ENCODE measurements at places on chromosomes 1 and 21.

DNA sequence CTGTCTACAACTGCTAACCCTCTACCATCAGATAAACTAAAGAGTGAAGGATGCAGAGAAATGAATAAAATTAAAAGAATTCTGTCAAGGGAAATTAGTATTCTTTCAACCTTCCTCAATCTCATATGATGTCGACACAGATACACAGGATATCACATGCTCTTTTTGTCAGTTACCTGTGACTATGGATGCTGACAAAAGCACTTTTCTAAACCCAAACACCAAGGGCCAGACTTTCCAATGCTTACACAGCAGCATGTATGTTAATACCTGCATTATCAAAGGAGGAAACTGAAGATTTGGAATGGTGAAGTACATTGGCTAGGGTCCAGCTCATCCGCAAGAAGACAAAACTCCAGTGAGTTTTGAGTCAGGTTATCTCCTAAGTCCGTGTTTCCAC, 294.0 kb downstream of the SMYD3 start:
- DNase-seq = no peak

DNA sequence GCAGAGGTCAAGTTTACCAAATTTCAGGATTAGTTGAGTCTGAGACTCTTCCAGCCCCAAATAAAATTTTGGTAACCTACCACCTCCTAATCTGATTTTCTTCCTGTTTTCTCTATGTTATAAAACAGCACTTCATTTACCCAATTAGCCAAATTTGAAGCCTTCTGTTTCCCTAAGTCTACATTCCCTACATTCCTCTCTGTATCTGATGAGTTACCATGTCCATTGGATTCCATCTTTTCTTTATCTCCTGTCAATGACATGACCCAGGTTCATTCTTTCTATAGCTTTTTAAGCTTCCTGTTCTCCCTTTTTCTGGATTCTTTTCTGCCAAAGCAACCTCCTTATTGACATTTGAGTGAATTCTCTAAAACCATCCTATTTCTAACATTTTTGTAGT, 72.8 kb downstream of the OSBPL9 start:
- no peak for DNase-seq

- DNase-seq = no peak
Observed at GRCh38 chr21:30541764-30542163, at the start of gene KRTAP19-6. Gene KRTAP19-6, minus strand, starts transcription at chr21:30541864. Its CDS starts 31 bp downstream, at chr21:30541833.

- DNase-seq = no peak
Observed at GRCh38 chr1:1755426-1755825, 22.8 kb downstream of the NADK start.

DNA sequence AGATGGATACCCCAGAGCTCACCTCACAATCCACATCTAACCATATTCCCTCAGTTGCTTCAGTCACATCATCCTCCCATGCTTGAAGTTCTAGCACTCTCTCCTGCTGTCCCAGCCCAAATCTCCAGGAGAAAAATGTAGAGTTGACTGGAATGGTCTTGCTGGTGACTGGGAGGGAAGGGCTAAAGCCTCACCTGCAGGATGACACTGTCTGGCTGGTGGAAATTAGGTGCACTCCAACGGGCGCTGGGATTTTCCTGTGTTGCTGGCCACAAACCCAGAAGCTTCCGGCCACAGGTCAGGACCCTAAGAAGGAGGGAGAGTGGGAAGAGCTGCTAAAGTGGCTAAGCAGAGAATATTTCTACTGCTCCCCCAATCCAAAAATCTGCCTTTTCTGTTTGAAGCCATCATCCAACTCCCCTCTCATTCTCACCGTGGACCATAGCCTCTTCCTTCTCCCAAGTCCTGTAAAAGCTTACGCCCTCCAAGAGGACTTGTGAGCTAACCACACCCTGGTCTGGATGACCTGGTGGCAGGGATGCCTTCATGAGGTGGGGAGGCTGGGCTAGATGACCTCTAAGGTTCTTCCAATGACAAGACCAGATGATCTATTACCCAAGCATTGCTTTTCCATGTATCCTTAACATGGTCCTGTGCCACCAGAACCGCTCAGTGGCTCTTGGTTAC, 37.5 kb upstream of the PPP1R15B start:
- DNase-seq = no peak

DNA sequence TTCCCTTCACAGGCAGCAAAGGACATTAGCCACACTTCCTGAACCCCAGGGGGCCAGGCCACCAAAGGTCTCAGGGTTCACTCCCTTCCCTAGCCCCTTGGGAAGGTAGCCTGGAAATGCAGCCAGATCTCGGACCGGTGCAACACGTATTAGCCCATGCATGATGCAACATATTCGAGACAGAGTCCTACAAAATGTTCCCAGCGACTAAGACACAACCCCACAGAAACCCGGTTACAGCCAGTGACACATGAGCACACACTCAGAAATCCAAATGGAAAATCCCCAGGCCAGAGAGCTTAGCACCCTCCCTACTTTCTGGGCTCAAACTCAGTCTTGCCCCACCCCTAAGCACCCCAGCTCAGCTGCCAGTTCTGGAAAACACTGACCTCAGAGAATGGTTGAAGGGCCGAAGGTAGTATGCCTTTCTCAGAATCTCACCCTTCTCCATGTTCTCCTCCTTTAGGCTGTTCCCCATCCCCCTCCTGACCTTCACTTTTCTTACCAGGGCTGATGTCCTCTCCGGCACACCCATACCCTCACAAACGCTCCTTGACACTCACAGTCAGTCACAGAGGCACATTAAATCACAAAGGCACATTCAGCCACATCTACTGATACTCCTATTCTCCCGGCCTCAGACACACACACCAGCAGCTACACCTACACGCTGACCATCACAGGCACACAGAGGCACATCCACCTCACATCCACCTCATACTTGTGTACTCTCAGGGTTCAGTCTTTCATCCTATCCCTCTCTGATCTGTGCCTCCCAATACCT, at the start of gene TSPAN1:
TSS of gene TSPAN1 (plus strand) at position 640 of the 784 bp plus-strand sequence. CDS start 6,021 bp downstream, outside the sequence.
- peak; percentile 71 for DNase-seq

DNA sequence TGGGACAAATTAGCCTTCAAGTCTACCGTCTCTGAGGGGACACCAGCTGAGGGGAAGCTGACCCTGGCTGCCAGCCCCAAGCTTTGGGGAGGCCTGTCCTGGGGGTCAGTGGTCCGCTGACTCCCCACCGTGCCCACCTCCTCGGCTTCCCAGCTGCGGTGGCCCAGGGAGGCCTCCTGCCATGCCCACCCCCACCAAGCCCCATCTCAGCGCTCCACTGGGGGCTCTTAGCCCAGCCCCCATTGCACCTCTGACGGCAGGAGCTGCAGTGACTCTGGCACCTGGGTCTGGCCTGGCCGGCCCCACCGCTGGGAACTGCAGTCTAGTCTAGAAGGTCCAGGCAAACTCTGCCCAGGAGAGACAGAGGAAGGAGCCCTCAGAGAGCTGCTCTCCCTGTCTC, 30.2 kb upstream of the SIM2 start:
- no peak for DNase-seq

GRCh38 chr1:61914823-61915482, 172.7 kb downstream of the PATJ start:
- no peak for DNase-seq

All from gastrocnemius medialis (tissue), 4 donors.